ENCODE measurements at places on chromosomes 13 and 19.

DNA sequence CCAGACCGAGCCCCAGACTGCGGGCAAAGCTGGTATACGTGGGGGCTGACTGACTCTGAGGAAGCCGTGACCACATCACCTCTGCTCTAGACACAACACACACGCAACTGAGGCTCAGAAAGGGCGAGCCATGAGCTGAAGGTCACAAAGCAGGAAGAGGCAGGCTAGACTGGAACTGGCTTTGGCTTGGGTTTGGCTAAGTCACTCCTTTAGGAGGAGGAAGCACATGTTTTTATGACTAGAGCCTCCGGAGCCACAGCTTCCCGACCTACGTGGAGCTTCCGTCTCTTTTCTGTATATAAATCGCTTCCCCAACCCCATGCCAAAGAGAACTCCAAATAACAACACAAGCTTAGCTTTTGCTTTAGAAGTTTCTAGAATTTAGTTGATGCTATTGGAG is 48.0 kb downstream of the RFX2 start:
- no peak for DNase-seq

DNA sequence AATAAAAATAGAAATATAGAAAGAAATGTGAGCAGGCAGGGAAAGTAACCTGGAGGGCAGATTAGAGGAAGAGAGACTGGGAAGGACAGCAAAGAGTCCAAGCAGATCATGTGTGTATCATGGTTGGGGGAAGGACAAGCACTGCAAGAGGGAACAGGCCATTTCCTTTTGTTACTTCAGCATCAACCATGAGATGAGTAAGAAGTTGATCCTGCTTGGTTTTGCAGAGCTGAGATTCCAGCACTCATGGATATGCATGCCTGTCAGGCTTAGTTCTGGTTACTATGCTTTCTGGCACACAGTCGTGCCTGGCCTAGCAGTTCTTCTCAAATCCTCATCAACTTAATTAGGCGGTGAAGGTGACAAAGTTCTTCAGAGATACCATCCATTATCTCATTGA is 18.1 kb downstream of the NALCN start:
- DNase-seq, result no peak

DNA sequence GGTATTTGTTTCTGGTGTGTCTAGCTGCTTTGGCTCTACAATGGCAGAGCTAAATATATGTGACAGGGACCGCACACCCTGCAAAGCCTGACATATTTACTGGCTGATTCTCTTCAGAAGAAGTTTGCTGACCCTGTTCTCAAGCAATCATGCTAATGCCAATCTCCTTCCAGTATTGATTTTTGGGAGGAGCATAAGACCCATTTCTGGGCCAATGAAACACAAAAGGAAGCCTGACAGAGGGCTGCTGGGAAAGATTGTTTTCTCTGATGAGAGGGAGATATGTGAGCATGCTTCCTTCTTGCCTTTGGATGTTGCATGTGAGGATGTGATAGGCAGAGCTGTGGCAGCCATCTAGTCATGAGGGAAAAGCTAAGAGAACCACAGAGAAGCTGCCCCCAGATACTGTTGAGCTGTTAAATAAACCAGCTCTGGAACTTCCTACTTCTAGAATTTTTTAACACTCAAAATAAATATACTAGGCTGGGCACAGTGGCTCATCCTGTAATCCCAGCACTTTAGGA is 31.4 kb upstream of the TPTE2 start:
- DNase-seq, result no peak

DNA sequence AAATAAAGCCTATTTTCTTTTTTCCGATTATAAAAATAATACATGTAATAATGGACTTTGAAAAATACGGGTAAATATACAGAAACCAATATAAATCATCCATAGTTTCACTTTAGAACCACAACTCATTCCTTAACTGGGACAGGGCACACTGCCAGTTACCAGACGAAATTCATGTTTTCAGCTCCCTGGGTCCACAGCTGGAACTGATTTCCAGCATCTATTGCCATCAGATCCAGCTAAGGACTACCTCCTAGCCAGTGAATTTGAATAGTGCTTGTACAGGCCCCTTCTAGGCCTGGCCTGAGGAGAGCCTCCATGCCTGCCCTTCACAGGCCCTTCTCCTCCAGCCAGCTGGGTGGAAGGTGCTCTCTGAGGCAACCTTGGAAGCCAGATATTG is 30.0 kb upstream of the ATP12A start:
- no peak for DNase-seq

DNA sequence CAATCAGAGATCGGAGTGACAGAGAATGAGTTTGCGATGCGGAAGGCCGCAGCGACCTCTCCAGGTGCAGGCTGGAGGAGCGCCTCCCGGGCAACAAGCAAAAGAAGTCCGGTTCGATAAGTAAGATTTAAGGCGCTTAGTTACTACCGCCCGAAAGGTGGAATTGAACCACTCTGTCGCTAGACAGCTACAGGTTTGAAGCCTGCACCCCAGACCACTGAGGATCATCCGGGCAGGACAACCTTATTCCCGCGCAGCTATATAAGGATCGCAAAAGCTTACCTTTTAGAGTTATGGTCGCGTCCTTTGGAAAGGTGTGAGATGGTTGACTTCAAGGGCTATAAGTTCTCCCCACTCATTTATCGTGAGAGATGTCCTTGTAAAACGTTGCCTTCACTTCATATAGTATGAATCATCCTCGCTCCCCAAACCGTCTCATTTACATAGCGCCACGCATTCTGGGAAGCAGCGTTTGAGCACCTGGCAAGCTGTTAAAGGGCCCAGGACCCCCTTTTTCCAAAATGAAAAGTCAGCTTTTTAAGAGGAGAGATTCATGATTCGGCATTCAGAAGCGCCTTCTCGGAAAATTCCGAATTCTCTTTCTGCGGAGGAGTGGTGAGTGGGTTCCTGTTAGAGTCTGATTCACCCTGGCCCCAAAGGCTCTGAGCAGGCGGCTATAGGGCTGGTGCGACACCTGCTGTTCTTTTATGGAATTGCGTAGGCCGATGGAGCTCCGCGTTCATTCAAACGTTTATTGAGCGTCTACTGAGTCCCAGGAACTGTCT is 10.8 kb downstream of the FOSB start:
- DNase-seq, result peak; percentile 77

GRCh38 chr13:79519255-79519654 is 38.3 kb downstream of the NDFIP2 start:
- DNase-seq, result no peak

DNA sequence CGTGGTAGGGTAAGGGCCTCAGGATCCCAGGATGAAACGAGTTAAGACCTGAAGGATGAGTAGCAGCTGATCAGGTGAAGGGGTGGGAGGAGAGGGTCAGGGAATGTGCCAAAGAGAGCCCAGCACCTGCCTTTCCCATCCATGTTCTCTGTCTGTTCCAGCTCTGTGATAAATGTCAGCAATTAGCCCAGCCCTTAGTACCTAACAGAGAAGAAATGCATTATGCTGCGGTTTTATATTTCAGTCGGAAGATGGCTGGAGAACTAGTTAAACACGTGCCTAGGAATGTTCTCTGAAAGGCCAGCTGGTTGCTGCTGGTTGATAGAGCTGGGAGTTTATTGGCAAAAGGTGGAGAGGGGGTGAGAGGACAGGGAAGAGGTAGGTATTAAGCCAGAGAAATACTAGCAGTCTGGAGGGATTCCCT is 268.2 kb downstream of the SHISA2 start:
- DNase-seq, result no peak

DNA sequence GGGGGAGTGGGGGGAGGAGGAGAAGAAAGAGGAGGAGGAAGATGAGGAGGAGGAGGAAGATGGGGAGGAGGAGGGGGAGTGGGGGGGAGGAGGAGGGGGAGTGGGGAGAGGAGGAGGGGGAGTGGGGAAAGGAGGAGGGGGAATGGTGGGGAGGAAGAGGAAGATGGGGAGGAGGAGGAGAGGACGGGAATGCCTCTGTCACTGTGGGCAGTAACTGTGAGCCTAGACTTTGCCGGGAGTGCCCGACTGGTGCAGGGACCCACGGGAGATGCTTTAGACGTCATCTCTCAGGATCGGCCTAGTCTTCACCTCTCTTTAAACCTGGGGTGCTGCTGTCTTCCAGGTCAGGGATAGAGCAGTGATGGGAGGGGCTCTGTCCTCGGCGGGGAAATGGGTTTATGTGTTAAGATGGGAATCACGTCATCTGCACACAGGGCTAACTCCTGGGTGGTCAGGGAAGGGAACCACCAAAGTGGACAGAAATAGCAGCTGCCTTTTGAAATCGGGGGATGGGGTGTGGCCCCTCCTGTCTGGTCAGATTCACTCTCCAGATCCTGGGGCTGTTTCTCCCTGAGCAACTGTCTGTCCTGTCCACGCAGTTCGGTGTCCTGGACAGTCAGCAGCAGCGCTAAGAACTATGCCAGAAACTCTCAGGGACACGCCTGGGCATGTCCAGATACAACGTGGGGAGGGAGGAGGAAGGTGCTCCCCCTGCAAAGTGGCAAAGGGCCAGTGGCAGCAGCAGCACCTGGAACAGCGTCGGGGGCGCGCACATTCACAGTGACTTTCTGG is 26.9 kb downstream of the GAS6 start:
- DNase-seq, result no peak

GRCh38 chr19:46955813-46956371 is 63.7 kb upstream of the NPAS1 start:
- DNase-seq, result no peak

- no peak for DNase-seq
These were observed 67.4 kb downstream of the GGACT start for GRCh38 chr13:100520936-100521850.

DNA sequence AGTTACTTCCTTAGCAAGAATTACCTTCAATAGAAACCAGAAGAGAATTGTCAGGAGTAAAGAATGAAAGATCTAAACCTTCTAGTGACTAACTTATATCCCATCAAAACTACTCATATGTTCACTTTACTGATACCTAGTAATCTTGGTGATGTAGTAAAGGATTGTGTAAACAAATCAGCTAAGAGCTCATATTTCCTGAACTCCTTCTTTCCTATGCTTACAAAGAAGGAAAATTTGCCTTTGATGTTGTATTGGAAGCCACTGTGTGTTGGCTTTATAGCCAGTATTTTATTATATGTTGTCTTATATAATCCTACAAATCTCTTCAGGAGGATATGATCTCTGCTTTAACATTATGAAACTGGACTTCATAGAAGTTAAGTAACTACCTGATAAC is 671.0 kb downstream of the PCDH9 start:
- no peak for DNase-seq

DNA sequence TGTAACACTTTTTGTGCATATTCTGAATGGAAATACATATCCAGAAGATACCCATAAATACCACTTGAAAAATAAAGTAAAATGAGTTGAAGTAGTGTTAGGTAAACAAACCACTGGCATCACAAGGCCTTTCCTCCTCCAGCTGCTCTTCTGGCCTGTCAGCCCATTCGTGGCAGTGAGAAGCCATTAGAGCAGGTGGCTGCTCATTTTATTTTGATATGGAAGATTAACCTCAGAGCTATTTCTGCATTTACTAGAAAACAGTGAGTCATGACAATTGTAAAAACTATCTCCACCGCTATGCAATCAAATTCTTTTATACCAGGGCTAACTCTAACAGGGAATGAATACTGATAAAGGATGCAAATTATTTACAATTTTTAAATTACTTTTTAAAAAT is 2898.1 kb downstream of the PCDH9 start:
- no peak for DNase-seq

DNA sequence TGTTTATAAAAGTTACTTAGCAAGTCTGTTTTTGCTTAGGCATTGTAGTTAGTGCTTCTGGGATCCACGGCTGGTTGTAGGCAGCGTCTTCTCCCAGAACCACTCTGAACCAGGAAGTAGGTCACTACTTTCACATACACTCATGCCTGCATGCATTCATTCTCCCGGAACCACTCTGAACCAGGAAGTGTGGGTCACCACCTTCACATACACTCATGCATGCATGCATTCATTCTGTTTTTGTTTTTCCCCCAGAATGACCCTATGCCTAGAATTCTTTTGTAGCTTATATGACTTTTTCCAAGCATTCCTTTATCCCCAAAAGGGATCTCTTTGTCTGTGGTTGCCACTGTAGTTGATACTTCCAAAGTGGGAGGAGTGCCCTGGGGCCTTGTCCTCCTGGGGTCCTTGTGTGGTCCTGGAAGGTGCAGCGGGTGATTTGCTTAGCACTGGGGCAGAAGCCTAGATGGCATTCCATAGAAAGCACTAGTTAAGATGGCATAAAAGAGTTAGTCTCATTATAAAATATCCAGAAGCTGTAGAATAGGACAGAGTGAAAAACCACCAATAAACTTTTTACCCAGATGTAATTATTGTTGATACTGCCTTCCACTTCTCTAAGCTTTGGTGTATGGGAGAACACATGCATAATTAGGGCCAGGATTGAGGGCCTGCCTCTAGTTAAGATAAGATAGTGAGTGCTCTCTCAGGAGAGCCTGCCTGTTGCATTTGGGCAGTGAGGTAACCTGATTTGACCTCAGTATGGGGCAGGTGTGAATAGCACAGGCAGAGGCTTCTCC is 68.6 kb upstream of the TEX29 start:
- DNase-seq, result no peak

DNA sequence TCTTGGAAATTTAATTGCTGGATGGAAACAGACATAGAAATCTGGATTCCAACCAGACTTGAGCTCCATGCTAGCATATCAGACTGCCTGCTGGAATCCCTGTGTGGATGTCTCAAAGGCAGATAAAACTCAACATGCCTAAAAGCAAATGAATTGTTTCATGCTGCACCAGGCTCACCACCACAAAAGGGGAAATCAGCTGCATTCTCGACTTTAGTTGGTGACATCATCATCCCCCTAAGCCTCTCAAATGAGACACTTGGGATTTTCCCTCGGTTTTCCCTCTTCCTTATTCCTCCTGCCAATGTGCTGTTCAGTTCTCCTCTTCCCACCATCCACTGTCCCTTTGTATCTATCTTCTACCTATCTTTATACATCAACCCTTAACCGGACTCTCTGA is 134.3 kb downstream of the ZDHHC20 start:
- DNase-seq, result no peak

DNA sequence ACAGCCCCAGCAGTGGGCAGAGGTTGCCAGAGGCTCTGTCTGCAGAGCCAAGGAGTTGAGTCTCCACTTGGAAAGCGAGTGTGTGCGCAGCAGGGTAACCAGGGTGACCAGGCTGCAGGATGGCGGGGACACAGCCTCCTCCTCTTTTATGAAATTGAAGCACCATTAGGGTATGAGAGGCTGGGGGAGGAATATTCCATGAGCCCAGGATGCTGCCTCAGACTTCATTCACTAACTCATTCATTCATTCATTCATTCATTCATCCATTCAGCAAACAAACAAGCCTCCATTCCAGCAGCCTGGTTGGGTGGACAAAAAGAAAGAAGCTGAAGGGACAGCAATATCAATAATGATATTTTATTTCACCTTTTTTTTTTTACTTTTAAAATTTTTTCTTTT is 6.6 kb upstream of the LMTK3 start:
- DNase-seq, result no peak

DNA sequence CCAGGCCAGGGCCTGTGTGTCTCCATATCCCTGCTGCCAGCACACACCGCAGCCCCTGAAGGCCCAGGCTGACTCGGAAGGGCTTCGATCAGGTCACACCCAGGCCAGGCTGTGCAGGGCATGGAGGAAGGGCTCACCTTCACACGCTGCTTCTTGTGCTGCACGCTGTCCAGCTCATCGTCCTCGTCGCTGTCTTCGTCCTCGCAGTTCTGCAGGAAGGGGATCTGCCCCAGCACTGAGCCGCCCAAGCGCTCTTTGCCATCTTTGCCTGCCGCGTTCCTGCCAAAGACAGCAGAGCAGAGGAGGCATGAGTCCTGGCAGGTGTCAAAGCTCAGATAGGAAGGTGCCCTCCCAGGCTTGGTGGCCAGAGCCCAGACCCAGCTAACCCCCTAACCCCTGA is 13.7 kb upstream of the PRKD2 start:
- no peak for DNase-seq

Data from activated T-cell treated with anti-CD3 and anti-CD28 coated beads for 1 hour (primary cell).